ENCODE measurements at places on chromosomes 1 and 21.

DNA sequence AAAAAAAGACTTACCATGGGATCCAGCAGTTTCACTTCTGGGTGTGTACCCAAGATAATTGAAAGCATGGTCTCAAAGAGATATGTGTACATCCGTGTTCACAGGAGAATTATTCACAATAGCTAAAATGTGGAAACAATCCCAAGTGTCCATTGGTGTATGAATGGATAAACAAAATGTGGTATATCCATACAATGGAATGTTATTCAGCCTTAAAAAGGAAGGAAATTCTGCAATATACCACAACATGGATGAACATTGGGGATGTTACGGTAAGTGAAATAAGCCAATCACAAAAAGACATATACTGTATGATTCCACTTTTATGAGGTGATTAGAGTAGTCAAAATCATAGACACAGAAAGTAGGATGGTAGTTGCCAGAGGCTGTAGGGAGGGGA, 7.0 kb upstream of the TUT4 start:
- no peak for DNase-seq

DNA sequence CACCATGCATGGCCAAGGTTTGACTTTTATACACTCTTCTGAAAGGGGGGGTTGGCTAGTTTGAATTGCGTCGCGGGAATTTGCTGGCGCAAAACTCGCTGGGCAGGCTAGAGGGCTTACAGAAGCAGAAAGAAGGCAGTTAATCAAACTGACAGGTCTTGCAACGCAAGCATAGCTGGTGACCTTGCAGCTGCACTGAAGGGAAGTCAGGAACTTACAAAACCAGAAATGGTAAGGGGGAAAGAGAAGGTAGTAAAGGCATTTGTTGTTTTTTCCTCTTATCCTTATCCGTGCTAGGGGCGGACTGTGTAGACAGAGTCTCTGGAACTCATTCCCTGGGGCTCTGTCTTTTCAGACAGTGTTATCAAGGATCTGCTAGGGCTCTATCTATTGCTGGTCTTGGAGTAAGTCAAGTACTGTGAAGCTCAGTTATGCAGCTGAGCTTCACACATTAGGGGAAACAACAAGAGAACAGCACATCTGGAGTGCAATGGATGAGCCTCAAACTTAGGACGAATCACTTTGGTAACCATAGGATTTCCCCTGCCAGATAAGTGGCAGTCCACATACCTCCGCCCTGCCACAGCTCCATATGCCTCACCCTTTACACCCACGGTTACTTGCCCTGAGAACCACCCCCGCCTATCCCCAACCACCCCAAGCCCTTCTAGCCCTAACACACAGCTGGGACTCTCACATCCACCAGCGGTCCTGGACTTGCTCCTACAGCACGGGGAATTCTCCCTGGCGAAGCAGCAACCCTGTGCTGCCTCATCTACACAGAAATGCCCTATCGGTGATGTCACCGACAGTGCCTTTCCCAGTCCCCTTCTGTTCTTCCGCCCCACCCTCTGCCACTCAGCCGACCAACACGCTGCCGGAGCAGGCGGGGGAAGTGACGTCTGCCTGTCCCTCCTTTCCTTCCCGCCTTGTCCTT, 251.4 kb downstream of the FAM72C start:
- DNase-seq: no peak

DNA sequence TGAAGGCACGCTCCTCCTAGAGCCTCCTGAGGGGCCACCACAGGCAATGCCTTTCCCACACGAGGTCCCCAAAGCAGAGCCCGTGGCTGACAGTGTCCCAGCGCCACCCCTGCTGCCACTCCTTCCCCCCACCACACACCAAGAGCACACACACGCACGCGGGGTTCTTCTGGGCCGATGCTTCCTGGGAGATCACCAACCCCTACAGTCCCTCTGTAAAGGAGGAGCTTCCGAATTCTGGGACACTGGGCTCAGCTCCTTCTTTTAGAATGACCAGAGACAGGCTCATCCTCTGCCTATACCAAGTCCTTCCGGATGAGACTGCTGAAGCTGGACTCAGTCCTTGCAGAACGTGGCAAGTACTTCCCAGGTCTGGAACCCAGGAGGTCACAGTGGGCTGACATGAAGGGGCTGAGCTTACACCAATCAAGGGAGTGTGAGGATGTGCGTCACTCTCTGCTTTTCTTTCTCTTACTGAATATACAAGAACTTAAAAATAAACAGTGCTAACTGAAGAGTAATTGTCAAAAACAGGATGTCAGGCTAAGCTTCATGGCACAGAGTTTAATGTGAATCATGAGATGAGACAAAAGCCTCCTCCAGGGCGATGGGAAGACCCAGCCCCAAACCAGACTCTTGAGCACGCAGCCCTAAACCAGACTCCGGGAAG, 12.7 kb downstream of the SSU72 start:
- no peak for DNase-seq

GRCh38 chr21:23471877-23472276, 2135.4 kb downstream of the MRPL39 start:
- DNase-seq: no peak

GRCh38 chr1:57637155-57637554, 213.3 kb upstream of the DAB1 start:
- DNase-seq: no peak
